ENCODE measurements at places on chromosomes 7 and 10.

- no peak for DNase-seq
Observed at GRCh38 chr7:17408245-17408903, 109.9 kb downstream of the AHR start.

DNA sequence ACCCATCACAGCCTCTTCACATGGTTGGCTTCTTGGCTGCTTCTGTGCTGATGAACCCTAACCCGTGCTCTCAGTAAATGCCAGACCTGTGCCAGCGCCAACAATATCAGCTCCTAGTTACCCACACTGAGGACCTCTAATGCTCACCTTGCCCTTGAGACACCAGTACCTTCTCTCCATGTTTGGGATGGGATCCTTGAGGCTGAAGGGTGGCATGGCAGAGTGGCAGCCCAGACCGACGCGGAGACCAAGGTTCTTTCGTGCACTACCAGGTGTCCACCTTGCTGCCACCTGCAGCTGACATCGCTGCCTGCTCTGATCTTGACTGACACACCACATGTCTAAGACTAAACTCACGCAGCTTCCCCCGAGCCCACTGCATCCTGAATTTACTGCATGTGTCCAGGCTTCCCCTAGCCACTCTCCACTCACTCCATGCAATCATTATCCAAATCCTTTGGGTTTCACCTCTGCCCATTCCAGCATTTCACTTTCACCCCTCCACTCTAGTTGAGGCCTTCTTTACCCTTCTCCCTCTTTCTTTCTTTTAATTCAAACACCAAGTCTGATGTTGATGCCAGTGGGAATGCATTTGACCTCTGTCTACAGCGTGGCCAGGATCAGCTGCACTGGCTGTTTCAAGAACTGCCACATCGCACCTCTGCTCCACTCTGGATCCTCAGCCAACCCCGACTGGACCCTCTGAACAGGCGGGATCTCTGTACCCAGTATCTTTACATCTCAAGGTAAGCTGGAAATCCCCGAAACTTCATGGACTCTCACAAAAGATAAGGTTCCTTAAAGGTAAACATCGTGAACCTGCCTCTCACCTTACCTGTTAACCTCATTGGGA, 294.9 kb downstream of the GLRX3 start:
- DNase-seq: no peak

GRCh38 chr10:13078912-13079775, 20.8 kb upstream of the OPTN start:
- DNase-seq: no peak

DNA sequence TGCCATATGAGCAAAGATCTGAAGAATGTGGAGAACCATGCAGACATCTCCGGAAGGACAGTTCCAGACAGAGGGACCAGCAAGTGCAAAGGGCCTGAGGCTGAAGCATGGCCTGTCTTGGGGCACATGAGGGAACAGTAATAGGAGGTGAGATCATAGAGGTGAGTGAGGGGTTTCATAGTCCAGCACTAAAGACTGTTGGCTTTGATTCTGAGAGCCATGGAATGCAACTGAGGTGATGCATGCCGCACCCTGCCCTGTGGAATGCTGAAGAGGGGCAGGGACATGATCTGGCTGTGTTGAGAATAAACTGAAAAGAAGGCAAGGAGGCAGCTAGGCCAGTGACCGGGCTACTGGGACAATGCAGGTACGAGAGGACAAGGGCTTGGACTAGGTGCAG, 253.1 kb upstream of the KLF14 start:
- no peak for DNase-seq

DNA sequence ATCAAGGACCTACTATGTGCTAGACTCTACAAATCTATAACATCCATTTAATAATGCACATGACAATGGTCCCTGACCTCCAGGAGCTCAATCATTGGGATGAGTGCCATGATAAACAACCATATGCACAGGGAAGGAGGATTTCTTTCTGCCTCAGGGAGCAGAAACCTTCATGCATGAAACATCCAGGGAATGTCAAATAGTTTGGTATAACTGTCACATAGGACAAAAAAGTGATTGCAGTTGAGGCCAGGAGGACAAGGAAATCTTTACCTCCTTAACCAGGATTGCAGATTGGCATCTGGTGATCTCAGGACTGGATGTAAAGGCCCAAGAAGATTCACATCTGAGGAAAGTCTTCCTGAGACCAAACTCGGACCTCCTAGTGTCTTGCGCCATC, 993.1 kb downstream of the KCNMA1 start:
- DNase-seq: no peak

DNA sequence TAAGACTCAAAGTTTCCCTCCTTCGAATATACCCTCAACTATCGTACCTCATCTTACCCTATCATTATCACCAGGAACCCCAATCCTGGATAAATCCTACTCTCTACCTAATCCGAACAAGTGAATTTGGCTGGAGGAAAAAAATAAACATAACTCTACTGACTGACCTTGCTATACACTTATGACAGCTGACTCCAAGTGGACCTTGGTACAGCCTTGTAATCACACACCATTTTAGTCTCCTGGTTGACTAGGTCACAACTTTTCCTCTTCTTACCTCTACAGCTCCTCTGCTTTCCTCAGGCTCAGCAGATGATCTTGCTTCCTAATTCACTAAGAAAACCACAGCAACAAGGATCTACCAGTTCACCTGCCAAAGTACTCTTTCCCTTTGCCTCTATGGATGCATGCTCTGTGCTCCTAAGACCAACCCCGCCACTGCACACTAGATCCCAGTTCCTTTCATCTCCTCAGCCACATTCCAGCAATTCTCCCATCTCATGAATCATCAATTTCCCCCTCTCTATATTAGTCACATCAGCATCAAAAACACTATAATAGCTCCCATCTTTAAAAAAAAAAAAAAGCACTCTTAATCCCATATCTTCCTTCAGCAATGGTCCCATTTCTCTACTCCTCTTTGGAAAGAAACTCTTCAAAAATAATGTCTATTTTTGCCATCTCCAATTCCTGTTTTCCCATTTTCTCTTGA, 35.5 kb downstream of the COA1 start:
- DNase-seq: no peak

- no peak for DNase-seq
Observed at GRCh38 chr10:58723966-58724365, 211.3 kb downstream of the BICC1 start.

All from occipital lobe (tissue), 3 donors.